ENCODE measurements at places on chromosomes 7 and 10. TPM values are rescaled to one million over a fixed set of nuclear protein-coding genes. Genes with fewer than 3 reads are reported as not detected.

- no peak for DNase-seq
These were observed 62.8 kb downstream of the TACC2 start for GRCh38 chr10:122051609-122052385.

DNA sequence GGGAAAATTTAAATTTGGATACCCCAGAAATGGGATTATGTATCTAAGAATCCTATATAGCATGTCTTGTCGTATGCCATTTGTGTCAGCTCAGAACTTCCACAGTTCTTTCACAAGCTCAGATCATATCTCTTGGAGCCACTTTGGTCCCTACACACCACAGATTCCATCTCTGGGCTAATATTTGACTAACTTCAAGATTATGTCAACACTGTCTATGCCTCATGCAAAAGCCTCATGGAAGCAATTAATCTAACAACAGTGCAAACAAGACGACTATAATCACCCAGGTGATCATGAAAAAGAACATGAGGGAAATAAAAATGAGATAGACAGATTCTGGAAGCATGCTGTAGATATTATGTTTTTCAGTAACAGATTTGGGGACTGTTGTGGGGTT lies 189.1 kb downstream of the LRRTM3 start:
- no peak for DNase-seq

DNA sequence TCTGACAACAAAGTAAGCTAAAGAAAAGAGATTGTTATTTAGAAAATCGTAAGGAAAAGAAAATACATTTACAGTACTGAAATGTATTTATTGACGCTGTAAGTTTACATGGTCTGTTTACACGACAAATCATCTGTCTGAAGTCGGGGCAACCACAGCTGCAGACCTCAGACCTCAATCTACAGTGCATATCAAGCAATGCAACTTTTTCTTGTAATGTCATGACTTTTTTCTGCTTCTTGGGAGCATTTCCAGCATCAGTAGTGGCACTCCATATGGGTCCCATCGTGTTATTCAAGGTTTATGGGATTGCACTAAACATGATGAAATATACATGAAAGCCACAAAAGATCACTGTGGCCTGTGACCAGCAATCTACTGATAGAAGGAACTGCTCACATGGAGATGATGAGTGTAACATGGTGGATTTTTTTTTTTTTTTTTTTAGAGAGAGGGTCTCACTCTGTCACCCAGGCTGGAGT lies 77.1 kb downstream of the MTPN start:
- no peak for DNase-seq

DNA sequence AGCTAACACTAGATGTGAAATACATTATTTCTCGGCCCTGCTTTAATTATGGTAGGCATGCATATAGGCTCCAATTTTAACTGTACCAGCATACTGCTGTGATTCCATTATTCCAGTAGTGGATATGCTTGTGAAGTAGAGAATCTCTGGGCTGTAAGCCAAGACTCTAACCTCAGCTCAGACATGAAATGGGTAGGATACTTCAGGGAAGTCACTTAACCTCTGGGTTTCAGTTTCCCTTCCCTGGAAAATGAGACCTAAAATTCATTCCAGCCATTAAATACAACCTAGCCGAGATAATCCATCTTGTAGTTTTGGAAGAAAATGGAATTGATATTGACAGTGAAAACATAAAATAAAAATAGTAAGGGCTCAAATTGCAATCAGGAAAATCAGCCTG lies 59.6 kb upstream of the TRIL start:
- no peak for DNase-seq

GRCh38 chr7:11846361-11846955 lies 14.5 kb upstream of the THSD7A start:
- no peak for DNase-seq

- no peak for DNase-seq
These were observed 26.0 kb downstream of the LEP start for GRCh38 chr7:128266883-128267594.

- no peak for DNase-seq
These were observed 76.3 kb downstream of the DKK1 start for GRCh38 chr10:52390388-52390787.

DNA sequence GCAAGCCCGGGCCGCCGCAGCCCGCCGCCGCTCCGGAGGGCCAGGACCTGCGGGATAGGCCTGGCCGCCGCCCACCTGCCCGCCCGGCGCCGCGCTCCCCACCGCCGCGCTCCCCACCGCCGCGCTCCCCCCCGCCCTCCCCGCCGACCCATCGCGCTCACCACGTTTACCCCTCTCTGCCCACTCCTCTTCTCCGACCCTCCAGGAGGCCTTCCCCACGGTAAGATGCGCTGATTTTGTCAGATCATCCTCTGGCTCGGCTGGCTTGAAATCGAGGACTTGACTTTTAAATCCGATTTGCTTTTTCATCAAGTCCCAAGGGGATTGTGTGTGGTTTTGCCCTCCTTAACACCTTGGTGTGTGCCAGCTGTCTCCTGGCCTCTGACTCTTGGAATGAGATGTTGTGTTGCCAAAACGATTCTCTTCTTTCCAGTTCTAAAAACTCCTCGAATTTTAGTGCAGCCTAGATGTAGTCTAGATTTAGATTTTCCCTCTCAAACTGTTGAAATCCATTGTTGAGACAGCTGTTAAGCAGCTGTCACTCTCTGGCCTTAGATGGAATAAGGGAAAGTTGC lies 738 bp downstream of the POM121 start:
- no peak for DNase-seq

DNA sequence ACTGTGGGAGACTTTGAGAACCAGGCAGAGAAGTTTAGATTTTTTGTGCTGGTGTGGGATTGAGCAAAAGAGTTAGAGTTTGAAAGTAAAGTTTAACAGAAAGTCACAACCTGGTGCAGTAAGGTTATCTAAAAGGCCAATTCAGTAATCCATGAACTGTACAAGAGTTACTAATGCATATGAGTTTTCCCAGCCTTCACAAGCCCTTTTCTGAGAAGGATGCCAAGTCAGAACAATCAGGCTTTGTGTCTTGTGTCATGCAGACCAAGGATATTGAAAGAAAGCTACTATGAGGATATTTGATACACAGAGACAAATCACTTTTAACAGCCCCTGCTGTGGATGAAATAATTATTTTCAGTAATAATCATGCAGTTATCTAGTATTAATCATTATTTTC lies 68.8 kb upstream of the MYO3A start:
- no peak for DNase-seq

GRCh38 chr10:114825513-114826253 lies 4.1 kb downstream of the FHIP2A start:
- no peak for DNase-seq

DNA sequence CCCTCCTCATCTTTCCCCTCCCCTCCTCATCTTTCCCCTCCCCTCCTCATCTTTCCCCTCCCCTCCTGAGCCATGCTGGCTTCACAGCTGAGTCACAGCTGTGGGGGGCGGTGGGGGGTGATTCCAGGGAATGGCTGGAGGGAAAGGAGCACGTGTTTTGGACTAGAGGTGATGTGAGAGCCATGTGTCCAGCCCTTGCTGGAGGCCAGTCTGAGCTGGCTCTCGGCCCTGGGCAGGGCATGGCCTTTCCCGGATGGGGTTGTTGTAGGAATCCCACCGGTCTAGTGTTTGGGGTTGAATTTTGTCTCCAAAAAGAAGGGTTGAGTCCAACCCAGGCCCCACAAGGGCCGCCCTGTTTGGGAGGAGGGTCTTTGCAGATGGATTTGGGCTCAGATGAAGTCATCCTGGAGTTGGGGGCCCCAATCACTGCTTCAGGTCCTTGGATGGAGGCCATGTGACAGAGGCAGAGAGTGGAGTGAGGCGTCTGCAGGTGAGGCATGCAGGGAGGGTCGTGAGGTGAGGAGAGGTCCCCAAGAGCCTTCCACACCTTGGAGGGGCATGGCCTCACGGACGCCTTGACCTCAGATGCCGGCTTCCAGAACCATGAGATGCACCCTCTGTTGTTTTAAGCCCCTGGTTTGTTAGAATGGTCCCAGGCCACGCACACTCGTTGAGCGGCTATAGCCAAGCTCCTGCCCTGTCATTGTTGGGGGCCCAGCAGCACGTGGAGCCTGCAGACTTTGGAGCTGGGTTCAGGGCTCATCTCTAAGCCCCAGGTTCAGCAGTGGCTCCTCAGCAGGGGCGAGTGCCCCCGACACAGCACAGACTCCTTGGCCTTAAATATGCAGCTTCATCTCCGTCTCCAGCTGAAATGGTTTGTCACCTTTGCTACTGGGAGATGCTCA lies 101.6 kb downstream of the DNAJB6 start:
- DNase-seq = no peak

DNA sequence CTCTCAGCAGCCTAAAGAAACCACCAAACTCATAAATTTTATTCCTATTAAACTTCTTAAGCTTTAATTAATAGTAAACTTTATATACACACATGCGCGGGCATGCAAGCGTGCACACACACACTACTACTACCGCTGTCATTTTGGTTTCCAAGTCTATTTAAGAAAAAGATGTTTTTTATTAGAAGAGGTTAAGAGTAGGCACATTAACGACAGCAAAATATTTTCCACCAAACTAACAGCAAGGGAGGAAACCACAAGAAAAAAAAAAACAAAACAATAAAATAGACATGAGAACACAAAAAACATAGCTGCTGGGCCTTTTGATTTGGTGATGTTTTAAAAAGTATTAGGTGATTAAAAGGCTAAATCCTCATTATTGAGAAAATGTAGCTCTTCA lies 28.6 kb downstream of the RTKN2 start:
- no peak for DNase-seq

DNA sequence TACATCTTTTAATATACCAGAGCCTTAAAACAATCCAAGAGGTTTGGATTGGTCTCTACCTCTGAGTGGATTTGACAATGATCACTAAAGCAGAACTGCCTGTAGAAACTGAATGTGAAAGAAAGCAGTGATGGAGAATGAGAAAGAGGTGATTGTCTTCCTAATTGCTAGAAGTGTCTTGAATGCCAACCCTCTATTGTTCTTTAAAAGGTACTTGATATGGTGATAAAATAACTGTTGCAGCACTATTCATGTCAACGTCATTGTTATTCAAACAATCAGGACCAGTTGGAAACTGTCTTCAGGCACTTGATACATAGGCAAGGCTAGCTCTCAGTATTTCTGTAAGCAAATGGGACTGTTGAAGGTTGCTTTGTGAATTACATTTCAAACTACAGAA lies 47.9 kb upstream of the ITPRID1 start:
- DNase-seq = no peak

DNA sequence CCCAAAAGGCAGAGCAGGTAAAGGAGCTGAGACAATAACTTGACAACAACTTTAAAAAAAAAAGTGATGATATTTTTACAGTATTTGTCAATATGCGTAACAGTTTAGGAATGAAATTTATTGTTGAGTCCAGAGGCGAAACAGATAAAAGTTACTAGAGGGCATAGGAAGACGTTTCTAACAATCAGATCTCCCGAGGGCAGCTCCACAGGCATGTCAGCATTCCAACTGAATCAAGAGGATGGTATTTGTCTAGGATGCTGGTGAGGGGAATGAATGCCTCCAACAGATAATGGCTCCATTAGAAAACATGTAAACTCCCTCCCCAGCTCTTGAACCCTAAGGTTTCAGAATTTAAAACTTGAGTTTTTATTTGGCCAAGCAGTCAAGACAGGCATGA lies 733.9 kb upstream of the SORCS1 start:
- no peak for DNase-seq

GRCh38 chr10:21753497-21754270 lies 219.7 kb downstream of the MLLT10 start:
- no peak for DNase-seq

DNA sequence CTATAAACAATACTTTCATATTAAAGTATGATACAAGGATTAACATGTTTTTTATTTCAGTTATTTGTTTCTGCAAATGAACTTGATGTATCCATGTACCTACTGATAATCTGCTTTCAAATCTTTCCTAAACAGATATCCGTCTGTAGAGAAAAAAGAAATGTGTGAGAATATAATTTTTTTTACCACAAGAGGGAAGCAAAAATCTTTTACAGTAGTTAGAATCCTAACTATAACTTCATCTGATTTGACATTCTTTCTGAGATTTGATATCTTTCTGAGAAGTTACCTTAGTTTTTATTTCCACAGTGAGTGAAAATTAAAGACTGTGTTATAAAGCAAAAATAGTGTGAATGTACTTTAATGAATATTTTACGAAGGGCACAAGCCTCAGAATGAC lies 203.9 kb upstream of the PCLO start:
- no peak for DNase-seq

- no peak for DNase-seq
These were observed 47.8 kb downstream of the PROSER2 start for GRCh38 chr10:11870900-11871400.

GRCh38 chr10:132001238-132001972 lies 19.7 kb upstream of the BNIP3 start:
- peak; percentile 36 for DNase-seq

- DNase-seq = no peak
These were observed 85.2 kb downstream of the WDFY4 start for GRCh38 chr10:48769706-48770435.

- DNase-seq = no peak
These were observed 421.3 kb upstream of the GALNT17 start for GRCh38 chr7:70710651-70711050.

- DNase-seq = no peak
These were observed 95.7 kb downstream of the CDK6 start for GRCh38 chr7:92740700-92741126.

DNA sequence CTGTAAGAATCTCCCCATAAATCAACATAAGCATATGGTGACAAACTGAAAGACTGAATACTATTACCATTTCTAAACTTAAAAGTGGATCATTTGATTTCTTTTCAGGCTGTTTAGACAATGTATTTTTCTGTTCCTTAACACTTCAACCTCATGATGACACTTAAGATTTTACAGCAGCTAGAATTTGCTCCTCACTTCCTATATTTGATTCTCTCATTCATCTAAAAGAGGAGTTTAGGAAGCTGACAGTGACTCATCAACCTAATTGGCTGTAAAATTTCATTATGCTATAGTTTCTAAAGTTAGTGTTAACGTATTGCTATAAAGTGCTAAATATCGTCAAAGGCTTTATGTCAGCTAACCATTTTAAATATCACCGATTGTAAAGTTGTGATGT lies 478.7 kb downstream of the GRM8 start:
- DNase-seq = no peak

- DNase-seq = no peak
These were observed 16.2 kb downstream of the WNT8B start for GRCh38 chr10:100479037-100479436.

Gene CYP2C19
- not detected for total RNA-seq

Gene GTPBP10
- total RNA-seq = 15.3 TPM

Gene NRCAM
- total RNA-seq = 14.8 TPM

Gene GDF2
- not detected for total RNA-seq

Gene KAZALD1
- total RNA-seq = not detected

Gene PRSS37
- not detected for total RNA-seq

Gene HABP2
- total RNA-seq = not detected

Gene CUL2
- total RNA-seq = 43.8 TPM

Gene ANKRD2
- not detected for total RNA-seq

Gene FAM3C
- total RNA-seq = 11.7 TPM

Data from CD8-positive, alpha-beta T cell (primary cell).